ENCODE measurements at places on chromosomes 7 and 10.

DNA sequence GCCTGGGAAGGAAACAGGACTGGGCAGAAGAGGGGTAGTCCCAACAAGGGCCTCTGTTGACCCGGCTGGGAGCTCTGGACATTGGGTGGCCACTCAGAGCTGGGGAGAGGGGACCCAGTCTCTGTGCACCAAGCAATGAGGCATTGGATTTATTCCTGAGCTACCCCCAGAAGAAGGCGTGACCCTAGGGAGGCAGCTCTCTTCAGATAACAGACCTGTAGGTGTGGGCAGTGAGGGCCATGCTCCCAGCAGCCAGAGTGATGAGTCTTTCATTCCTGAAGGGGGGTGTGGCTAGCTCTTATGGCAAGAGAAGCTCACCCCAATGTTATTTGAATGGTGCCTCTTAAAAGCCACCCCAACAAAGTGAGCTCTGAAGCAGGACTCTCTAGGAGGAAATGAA is 20.4 kb downstream of the TEX36 start:
- no peak for DNase-seq

DNA sequence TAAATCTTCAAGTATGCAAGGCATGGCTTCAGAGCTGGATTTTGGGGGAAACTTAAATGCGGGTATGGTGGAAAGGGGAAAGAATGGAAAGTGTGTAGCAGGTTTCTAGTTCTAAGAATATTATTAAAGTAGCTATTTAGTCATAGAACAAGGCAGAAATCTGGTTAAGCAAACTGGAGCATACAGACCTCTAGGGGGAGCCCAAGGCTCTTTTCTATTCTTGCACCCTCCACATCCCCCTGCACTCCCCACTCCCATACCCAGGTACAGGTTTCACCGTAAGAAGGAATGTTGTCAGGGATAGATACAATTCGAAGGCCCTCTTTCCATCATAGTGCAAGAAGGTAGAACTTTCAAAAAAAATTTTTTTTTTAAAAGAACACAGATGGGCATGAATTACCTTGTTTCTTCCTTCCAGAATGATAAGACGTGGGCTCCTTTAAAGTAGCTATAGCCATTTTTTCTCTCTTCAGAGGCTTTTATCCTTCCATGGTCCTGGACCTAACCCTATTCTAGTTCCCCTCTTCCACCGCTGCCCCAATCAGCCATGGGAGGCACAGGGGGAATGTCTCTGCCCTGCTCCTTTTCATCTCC is 41.5 kb upstream of the SMIM30 start:
- DNase-seq, result no peak

GRCh38 chr7:127786184-127786583 is 134.2 kb downstream of the SND1 start:
- no peak for DNase-seq

- no peak for DNase-seq
Observed at GRCh38 chr10:98256692-98257091, 11.3 kb downstream of the LOXL4 start.

DNA sequence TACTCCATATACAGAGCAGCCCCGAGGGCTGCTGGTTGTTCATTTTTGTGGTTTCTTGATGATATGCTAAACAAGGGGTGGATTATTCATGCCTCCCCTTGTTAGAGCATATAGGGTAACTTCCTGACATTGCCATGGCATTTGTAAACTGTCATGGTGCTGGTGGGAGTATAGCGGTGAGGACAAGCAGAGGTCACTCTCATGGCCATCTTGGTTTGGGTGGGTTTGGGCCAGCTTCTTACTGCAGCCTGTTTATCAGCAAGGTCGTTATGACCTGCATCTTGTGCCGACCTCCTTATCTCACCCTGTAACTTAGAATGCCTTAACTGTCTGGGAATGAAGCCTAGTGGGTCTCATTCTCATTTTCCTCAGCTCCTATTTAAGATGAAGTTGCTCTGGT is 31.3 kb downstream of the GNAT3 start:
- DNase-seq, result no peak

- DNase-seq, result no peak
Observed at GRCh38 chr10:17747883-17748550, 4.0 kb upstream of the TMEM236 start.

GRCh38 chr7:151349507-151349853 is 7.9 kb downstream of the NUB1 start:
- DNase-seq, result no peak

DNA sequence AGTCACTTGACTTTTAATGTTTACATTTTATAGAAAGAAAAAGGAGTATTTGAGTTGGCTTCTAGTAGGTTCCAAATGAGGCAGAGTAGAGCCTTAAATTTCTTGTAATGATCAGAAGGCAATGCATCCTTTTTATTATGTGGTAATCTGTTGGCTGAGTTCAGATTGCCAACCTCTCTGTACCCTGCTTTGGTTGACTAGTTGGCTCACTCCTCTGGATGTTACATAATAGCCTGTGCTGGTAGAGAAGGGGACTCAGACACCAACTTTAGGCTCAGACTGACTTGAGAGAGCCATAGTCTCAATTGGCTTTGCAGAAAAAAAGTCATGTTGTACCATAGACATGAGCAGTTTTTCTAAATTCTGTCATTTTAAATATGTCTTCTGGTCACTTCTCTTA is 46.8 kb upstream of the GLCCI1 start:
- DNase-seq, result no peak

DNA sequence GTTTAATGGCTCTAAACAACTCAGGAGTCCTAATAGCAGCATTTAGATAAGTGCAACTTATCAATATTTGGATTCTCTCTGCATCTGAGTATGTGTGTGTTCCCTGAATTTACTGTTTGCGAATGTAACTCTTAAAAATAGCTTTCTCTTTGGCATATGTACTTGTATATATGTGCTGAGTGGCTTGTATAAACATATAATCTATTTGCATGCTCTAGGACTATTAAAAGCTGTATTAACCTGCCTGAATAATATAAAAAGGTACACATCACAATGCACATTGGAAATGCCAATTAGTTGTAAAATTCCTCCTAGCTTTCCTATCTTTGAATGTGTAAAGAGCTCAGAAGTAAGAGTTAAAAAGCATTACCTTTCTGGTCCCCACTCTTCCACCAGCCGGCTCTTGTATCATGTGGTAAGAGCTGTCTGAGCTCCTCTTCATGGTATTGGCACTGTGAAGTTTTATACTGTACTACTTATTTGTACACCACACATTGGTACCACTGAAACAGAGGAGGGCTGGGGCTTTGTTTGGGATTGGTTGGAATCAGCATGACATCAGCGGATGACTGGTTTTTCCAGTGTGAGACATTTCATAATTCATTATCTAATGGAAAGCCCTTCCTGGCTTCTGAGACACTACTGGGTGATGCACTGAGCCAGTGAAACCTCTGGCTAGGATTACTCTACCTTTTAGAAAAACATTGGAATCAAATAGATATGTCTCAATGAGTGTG is at the start of gene INHBA:
INHBA (minus strand) TSS at position 456 of the 737 bp plus-strand sequence. CDS start 2,716 bp downstream, outside the sequence.
- DNase-seq, result no peak

Data from stimulated activated naive CD4-positive, alpha-beta T cell (primary cell).